HEK293T (cell line): ENCODE measurements at places on chromosomes 5 and 9.

DNA sequence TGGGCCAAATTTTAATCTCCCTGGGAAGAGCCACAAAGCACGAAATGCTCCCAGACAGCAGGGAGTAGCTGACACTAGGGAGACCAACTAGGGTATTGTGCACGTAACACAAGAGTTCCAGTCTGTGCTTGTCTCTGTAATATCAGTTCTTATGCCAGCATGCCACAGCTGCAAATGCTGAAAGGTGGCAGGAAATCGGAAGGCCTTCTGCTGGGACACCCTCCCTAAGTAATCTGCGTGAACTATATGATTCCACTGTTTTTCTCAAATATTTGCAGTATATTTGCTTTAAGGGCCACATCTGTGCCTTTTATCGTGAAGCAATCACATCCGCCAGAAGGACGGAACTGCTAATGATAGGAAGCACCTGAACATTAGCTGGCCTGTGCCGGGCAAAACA lies 12.6 kb downstream of the VLDLR start:
- DNase-seq, result no peak

- DNase-seq, result no peak
Observed at GRCh38 chr5:58774937-58775336, 192.1 kb downstream of the RAB3C start.

DNA sequence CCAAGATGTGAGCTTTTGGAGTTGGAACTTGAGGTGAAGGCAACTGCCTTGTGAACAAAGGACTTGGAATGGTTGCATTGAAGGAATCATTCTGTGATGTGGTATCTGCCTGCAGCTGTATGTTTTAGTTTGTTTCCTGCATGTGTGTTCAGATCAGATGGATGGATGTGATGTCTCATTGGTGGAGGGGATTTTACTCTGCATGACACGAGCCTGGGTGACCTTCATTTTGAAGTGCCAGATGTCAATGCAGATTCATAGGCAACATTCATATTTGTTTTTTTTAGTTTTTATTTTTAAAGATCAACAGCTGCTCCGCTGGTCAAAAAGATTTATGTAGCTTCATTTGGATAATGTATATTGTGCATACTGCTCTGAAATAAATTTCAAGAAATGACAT lies 13.5 kb downstream of the FBXL7 start:
- no peak for DNase-seq

GRCh38 chr5:10317825-10318682 lies 10.4 kb upstream of the CMBL start:
- DNase-seq, result no peak

DNA sequence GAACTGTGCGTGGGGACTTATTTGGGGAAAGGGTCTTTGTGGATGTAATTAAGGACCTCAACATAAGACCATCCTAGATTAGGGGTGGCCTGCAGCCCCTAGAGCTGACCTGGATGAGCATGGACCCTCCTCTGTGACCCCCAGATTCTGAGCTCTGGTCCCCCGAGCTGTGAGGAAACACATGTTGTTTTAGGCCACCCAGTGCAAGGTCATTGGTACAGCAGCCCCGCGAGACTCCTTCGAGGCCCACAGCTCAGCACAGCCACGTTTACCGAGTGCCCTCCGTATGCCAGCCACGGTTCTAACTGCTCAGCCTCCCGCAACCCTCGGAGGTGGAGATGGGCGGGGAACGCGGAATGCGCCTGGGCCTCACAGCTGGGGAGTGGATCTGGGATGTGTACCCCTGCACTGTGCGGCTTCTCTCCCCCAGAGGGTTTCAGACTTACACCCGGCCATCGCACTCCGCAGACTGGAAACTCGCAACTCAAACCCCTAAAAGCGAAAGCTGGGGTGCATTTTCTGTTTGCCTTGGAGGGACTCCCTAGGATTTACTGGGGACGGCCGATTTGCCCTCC lies 4.5 kb upstream of the GPSM1 start:
- DNase-seq, result no peak

GRCh38 chr5:131068893-131069643 lies 96.0 kb downstream of the HINT1 start:
- DNase-seq, result no peak
